ENCODE measurements at places on chromosomes 5 and 9. TPM values are rescaled to one million over a fixed set of nuclear protein-coding genes. Genes with fewer than 3 reads are reported as not detected.
A peak's percentile ranks its signal among the peaks of the same experiment; 100 is the strongest.

CCL27 gene
- polyA plus RNA-seq, result not detected

CDKN2B-AS1 gene
- polyA plus RNA-seq, result not detected

IGFBPL1 gene
- polyA plus RNA-seq, result 9.6 TPM

PCDHGA4 gene
- polyA plus RNA-seq, result 0.99 TPM

UGT3A1 gene
- 1.6 TPM for polyA plus RNA-seq

ANKRD55 gene
- not detected for polyA plus RNA-seq

- H3K36me3 ChIP-seq, result no peaks in the 10 kb centered on the region
- peak overlapping the region; percentile 1 for H3K4me3 ChIP-seq
- peaks cover 25% of the 10 kb centered on the region for H3K4me1 ChIP-seq
These were observed 33.3 kb upstream of the ABCA1 start for GRCh38 chr9:104961238-104961637.

DNA sequence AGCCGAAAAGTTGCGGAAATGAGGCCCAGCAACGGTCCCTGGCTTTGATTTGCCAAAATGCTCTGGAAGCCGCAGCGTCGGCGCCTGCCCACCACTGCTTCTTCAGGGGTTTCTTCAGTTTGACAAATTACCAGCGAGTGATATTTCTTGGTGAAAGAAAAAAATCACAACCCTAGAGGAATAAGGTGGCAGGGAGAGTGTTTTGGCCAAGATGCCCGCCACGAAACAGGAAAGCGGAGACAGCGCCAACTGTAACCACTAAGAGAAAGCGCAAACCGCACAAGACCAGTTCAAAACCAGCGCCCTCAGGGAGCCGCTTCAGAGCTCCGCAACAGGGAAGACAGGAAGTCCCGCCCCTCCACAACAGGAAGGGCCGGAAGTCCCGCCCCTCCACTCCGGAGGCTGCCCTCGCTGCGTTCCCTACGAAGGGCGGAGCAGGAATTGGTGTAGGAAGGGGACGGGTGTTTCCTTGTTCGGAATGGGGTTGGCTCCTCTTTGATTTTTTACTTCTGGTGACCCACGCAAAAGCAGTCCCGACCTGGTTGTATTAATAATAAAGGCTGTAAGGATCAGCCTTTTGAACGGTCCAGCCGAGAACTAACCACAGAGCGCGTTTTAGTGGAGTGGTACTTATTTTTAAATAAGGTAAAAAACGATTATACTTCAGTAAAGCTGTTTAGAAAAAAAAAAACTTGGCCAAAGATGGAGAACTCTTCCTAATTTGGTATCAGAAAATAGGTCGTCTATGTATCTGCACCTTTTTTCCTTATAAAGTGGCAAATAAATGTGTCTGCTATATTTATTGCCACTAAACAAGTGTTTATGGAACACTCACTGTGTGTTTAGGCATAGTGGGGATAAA lies at the start of gene C5orf34:
TSS of gene C5orf34 (minus strand) at position 333 of the 862 bp plus-strand sequence. CDS start 5,809 bp downstream, outside the sequence.
- DNase-seq, result peak; percentile 98
- peak within 1 kb of the TSS; percentile 99 for H3K27ac ChIP-seq
- H3K36me3 ChIP-seq, result no peaks in the 10 kb centered on the region
- H3K4me3 ChIP-seq, result peak within 1 kb of the TSS; percentile 74
- H3K4me1 ChIP-seq, result peaks cover 17% of the 10 kb centered on the region

GRCh38 chr9:121912812-121913627 lies 180.1 kb downstream of the TTLL11 start:
- DNase-seq, result no peak
- no peaks in the 10 kb centered on the region for H3K27me3 ChIP-seq
- no peaks in the 10 kb centered on the region for H3K4me1 ChIP-seq

GRCh38 chr9:128175726-128176125 lies 15.6 kb downstream of the CIZ1 start:
- H3K36me3 ChIP-seq, result peaks cover 3% of the 10 kb centered on the region
- no peak overlapping the region for H3K27ac ChIP-seq
- no peak for DNase-seq
- H3K4me3 ChIP-seq, result no peak overlapping the region

DNA sequence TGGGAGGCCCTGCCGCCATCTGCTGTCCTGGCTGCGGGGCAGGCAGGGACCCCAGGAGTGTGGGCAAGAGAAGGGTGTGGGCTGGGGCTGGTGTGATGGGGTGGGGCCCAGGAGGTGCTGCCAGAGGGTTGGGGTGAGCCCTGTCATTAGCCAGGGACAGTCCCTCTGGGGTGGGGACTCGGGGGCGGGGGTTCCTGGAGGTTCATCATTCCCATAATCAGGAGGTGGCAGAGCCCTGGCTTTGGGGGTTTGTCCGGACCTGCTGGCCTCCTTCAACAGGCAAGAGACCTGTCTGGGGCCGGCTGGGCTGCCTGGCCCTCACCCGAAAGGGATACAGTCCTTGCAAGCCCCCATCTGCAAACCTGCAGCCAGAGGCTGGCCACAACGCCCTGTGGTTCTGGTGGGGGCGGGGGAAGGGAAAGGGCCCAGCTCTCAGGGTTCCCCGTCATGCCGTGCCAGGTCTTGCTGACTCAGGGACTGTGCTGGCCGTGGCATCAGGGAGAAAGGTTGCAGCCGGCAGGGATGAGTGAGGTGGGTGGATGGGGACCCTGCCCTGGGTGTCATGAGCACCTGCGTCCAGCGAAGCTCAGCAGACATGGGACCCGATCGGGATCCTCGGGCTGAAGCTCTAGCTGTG lies 65.2 kb downstream of the MRPL36 start:
- no peaks in the 10 kb centered on the region for H3K36me3 ChIP-seq
- DNase-seq, result no peak
- H3K4me3 ChIP-seq, result no peak overlapping the region
- no peaks in the 10 kb centered on the region for H3K4me1 ChIP-seq
- H3K27ac ChIP-seq, result no peak overlapping the region

GRCh38 chr5:38556599-38557307 lies at the start of gene LIFR:
TSS of gene LIFR (minus strand) at chr5:38556646. CDS start at chr5:38530647, 25,999 bp downstream.
- no peaks in the 10 kb centered on the region for H3K27me3 ChIP-seq
- peaks cover 25% of the 10 kb centered on the region for H3K4me1 ChIP-seq
- peak within 1 kb of the TSS; percentile 90 for H3K27ac ChIP-seq
- peak within 1 kb of the TSS; percentile 86 for H3K4me3 ChIP-seq
- H3K36me3 ChIP-seq, result no peaks in the 10 kb centered on the region

DNA sequence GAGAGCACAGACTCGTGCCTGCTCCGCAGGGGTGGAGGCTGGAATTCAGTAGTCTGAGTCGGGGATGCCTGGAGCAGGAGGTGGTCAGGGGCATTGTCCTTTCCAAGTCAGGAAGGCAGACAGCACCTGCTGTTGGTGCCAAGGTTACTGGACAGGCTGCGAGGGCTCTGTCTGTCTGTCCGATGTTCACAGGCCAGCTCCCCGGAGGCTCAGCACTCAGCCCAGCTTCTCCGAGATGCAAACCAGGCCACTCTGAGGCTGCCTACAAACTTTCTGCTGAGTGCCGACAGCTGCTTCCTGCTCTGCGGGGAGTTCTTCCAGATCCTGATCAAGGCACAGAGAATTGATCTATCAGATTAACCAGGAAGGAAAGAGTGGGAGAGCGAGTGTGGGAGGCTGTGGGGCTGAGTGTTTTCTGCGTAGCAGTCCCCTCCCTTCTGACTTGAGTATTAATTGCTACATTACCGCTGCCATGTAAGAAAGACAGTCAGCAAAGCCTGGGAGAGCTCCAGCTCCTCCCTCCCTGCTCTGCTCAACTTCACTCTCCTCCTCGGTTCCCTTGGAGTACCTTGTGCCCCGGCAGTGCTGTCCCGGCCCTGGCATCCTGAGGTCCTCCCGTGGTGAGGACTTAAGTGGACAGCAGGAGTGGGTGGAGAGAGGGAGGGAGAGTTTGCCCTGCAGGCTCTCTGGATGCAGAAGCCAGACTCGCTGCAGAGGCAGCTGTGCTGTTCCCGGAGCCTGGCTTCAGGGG lies 36.0 kb downstream of the KCNMB1 start:
- no peaks in the 10 kb centered on the region for H3K36me3 ChIP-seq
- no peaks in the 10 kb centered on the region for H3K27me3 ChIP-seq
- peak; percentile 57 for DNase-seq
- no peak overlapping the region for H3K27ac ChIP-seq
- H3K4me3 ChIP-seq, result no peak overlapping the region

GRCh38 chr9:76359365-76359764 lies 34.9 kb downstream of the RFK start:
- no peaks in the 10 kb centered on the region for H3K27me3 ChIP-seq
- H3K4me3 ChIP-seq, result no peak overlapping the region
- no peaks in the 10 kb centered on the region for H3K36me3 ChIP-seq
- no peak for DNase-seq
- H3K27ac ChIP-seq, result no peak overlapping the region

DNA sequence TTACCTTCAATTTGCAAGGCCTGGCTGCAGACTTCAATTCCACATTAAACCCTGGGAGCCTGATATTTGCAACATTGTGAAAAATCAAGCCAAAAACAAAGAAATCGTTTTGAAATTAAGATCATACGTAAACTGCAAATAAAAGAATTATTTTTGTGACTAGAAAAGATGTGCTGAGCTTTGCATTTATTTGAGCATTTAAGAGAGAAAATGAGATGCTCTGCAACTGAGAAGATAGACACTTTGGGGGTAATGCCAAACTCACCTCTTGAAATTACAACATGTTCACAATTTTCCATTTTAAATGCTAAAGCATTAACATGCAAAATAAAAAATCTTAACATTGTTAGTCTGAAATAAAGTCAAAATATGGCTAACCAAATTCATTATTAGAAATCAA lies 46.6 kb downstream of the CSNK1A1 start:
- H3K4me3 ChIP-seq, result no peak overlapping the region
- no peaks in the 10 kb centered on the region for H3K27me3 ChIP-seq
- no peak overlapping the region for H3K27ac ChIP-seq
- peaks cover 7% of the 10 kb centered on the region for H3K4me1 ChIP-seq
- peaks cover 73% of the 10 kb centered on the region for H3K36me3 ChIP-seq
- no peak for DNase-seq

GRCh38 chr5:39432696-39433530 lies 8.1 kb upstream of the DAB2 start:
- no peak overlapping the region for H3K27ac ChIP-seq
- peaks cover 1% of the 10 kb centered on the region for H3K4me1 ChIP-seq
- no peaks in the 10 kb centered on the region for H3K27me3 ChIP-seq
- no peaks in the 10 kb centered on the region for H3K36me3 ChIP-seq

GRCh38 chr9:86355814-86356213 lies 1.6 kb upstream of the TUT7 start:
- no peak overlapping the region for H3K4me3 ChIP-seq
- no peaks in the 10 kb centered on the region for H3K27me3 ChIP-seq
- no peaks in the 10 kb centered on the region for H3K36me3 ChIP-seq

DNA sequence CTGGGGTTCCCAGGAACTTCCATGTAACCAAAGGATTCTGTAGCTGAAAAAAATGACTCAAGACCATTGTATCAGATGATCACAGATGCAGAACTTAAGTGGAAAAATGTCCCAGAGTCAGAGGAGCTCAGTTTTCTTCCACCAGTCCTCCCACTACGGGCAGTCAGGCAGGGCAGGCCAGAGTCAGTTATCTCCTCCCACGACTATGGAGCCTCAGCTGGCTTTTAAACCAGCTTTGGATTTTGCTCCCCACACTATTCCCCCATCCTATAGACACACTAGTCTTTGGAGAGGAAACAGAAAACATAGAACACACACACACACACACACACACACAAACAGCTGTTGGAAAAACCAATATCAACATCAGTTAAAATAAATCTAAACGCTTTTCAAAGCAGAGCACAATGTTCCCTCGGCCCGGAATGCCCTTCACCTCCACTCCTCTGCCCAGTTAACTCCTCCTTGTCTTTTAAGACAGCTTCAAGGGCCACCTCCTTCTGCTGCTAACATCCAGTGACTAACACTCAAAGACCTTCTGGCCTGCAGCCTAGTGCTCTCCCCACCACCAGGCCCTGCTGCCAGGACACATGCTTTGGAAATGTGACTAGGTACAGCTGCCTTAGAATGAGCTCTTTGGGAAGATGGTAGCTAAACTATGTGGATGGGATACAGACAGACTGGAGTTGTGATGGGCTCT lies 56.8 kb downstream of the NIPAL4 start:
- H3K4me1 ChIP-seq, result no peaks in the 10 kb centered on the region
- H3K36me3 ChIP-seq, result peaks cover 9% of the 10 kb centered on the region
- DNase-seq, result no peak
- H3K27ac ChIP-seq, result no peak overlapping the region

DNA sequence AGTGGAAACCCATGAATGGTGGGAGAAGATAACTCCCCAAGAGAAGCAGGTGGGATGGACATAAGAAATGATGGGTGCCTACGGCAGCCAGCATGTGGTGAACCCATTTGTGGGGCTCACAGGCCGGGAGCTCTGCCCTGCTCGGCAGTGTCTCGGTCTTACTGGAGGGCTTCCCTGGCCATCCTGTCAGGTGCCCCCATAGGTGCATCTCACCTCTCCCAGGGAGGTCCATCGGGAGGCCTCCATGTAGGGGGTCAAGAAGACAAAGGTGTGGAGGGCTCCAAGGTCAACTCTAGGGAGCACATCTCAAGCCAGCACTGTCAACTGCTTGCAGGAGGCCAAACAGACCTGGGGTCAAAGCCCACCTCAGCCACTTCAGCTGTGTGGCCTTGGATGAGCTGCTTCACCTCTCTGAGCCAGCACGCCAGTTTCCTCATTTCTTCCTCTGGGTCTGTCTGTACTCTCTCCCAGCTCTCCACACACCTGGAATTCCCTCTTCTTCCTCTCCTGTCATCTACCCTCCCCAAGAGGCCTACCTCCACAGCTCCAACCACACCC lies 10.5 kb upstream of the ADGRD2 start:
- H3K27ac ChIP-seq, result no peak overlapping the region
- DNase-seq, result no peak

DNA sequence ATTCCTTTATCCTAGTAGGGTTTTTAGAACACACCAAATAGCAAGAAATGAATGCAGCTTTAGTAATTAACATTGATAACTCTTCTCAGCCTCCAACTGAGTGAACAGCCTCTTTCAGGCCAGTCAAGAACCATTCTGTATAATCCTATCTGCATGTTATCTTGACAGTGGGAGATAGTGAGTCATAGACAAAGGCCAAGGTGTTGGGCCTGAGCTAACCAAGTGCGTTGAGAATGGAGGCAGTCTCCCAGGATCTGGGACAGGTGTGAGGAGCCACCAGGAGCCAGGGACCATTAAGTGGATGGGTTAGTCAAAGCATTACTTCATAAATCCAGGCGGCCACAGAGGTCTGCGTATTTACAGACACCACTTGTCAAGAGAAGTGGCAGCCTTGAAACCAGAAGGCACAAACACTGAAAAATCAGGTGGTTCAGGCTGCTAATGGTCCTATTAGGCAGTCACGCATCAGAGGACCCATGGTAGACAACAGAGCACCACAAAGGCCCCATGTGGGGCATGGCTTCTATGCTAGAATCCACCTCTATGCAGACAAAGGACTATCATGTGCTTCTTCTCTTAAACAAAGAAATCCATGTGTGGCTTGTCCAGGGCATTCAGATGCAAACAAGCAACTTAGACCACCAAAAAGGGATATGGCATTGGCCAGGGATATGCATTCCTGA lies 409.7 kb upstream of the PIK3R1 start:
- DNase-seq, result no peak
- H3K27ac ChIP-seq, result peak overlapping the region; percentile 48
- peaks cover 9% of the 10 kb centered on the region for H3K4me1 ChIP-seq
- H3K36me3 ChIP-seq, result no peaks in the 10 kb centered on the region
- H3K4me3 ChIP-seq, result no peak overlapping the region

DNA sequence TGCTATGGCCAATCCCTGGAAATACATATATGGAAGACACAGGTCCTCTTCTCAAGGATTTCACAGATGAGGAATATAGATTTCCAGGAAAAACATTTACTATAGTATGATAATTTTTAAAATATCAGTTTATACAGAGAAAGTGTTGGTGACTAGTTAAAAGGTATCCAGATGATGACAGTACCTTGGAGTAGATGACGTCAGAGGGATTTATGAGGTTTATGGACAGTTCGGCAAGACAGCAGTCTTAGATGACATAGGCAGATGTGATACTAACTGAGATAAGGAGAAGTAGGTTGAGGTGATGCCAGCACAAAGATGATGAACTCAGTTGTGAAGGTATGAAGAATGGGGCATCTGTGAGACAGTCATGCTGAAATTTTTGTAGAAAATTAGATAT lies 750.3 kb downstream of the PRELID2 start:
- peaks cover 8% of the 10 kb centered on the region for H3K4me1 ChIP-seq
- H3K27me3 ChIP-seq, result no peaks in the 10 kb centered on the region
- H3K4me3 ChIP-seq, result no peak overlapping the region
- no peak for DNase-seq
- no peak overlapping the region for H3K27ac ChIP-seq
